ENCODE measurements at places on chromosomes 7 and 10.

GRCh38 chr7:100865372-100865911 lies 1.7 kb upstream of the TRIP6 start:
- DNase-seq = no peak

DNA sequence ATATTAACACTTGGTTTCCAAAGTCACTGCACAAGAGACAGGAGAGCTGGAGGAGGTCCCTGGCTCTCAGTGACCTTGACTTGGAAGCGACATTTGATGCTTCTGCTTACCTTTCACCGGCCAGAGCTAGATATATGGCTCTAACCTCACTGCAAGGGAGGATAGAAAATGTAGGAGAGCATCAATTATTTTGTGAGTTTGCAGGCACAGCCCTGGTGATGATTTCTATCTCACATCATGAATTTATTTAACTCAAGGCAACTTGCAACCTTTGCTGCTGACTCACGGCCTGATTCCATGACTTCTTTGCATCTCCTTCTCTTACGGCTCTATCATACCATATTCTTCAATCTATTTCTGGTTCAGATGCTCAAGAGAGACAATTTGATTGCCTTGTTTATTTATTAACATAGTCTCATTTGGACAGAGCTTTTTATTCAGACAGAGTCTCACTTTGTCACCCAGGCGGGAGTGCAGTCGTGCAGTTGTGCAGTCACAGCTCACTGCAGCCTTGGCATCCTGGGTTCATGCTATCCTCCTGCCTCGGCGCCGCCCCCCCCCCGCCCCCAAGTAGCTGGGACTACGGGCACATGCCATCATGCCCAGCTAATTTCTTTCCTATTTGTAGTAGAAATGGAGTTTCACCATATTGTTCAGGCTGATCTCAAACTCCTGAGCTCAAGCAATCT lies 196.0 kb downstream of the REEP3 start:
- DNase-seq = no peak

GRCh38 chr10:44651834-44652233 lies 259.3 kb upstream of the TMEM72 start:
- DNase-seq = no peak

DNA sequence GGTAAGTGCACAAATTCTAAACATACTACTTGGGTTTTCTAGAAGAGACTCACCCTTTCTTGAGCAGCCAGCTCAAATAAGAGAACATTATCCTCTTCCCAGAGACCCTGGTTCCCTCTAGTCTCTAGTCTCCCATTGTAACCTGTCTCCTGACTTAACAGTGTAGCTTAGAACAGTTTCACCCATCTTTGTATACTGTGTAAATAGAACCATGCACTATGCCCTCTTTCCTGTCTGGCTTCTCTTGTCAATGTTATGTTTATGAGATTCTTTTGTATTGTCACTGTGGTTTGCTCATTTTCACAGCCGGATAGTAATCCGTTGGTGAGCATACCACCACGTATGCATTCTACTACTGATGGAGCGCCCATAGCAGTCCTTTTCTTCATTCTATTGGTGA lies 227.4 kb upstream of the PLPP4 start:
- DNase-seq = no peak
